ENCODE measurements at places on chromosomes 6 and 20. TPM values are rescaled to one million over a fixed set of nuclear protein-coding genes. Genes with fewer than 3 reads are reported as not detected.
A peak's percentile ranks its signal among the peaks of the same experiment; 100 is the strongest.

Gene DEFB128
- polyA plus RNA-seq: not detected

Gene LRP11
- polyA plus RNA-seq: 28.1 TPM

Gene RIPPLY2
- 0.91 TPM for polyA plus RNA-seq

Gene OR12D3
- polyA plus RNA-seq: not detected

Gene GJA1
- polyA plus RNA-seq: 86.0 TPM

Gene C20orf202
- 0.84 TPM for polyA plus RNA-seq

Gene BPIFA1
- polyA plus RNA-seq: not detected

Gene FOXS1
- polyA plus RNA-seq: 1.1 TPM

DNA sequence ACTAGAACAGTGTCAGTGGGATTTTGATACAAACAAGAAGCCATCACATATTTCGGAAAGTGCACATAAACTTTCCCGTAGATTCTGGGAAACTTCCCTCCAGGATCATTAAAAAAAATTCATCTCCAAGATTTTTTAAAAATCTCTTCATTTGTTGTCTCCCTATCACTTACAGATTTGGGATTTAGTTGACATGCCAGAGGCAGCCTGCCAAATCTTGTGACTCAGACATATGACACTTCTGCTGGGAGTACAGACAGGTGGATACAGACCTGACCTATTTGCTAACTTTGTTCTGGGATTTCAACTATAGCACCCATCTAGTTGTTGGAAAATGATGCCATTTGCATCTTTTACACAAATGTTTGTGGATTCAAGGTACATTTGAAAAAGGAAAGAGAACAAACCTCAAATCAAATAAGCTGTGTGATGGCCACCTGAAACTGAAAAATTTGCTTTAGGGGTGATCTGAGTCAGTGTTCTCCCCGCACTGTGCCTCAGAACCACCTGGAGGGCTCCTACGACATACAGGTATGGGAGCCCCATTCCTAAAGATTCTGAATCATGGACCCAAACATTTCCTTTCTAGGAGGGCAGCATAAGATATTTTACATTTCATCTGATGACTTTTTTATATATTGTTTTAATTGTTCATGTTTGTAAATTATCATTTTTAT, 21.9 kb upstream of the CD2AP start:
- DNase-seq: no peak

- DNase-seq: no peak
These were observed 43.3 kb downstream of the GTF2H5 start for GRCh38 chr6:158211273-158212055.

- no peak for DNase-seq
These were observed 158.0 kb upstream of the CENPW start for GRCh38 chr6:126181890-126182289.

DNA sequence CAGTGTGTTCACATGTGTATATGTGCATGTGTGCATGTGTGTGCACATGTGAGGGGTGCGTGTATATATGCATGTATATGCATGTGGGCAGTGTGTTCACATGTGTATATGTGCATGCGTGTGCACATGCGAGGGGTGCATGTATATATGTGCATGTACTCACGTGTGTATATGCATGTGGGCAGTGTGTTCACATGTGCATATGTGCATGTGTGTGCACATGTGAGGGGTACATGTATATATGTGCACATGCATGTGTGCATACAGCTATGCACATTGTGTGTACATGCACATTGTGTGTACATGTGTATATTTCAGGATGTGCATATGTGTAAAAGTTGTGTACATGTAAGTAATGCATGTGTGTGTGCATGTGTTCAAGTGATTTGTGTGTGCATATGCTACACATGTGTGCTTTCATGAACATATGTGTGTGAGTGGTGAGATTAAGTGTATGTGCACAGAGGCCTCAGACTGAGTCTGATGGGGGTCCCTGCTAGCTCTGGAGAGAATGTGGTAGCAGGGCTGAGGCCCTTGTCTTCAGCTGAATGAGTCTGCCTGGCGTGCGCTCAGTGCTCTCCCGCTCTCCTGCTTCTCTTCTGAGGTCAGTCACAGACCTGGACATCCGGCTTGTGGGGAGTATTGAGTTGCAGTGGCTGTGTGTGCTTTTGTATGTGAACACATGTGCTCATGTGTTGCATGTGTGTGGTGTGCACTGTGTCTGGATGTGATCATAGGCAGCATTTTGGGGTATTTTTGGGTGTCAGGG, 19.9 kb upstream of the MYT1 start:
- no peak for DNase-seq

DNA sequence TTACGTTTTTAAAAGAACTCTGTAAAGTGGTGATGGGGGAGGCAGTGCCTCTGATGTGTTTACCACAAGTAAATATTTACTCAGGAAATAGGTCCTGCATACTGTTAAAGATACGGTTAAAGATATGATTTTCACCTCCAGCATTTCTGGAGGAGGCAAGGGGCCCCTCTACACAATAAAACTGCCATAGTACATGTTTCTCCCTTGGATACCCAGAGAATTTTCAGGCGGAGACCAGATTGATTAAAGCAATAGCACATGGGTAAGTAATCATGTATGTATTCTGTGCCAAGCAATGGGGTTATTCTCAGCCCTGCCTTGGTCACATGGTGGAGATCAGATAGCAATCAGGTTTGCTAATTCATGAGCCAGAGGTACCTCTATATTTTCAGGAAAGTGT, 9.6 kb downstream of the RIPOR2 start:
- no peak for DNase-seq

- no peak for DNase-seq
These were observed 7.5 kb downstream of the YTHDF1 start for GRCh38 chr20:63208346-63208909.

- no peak for DNase-seq
These were observed 23.7 kb downstream of the SDHAF4 start for GRCh38 chr6:70590400-70590799.

- no peak for DNase-seq
These were observed 19.3 kb upstream of the SCML4 start for GRCh38 chr6:107843400-107843799.

GRCh38 chr6:158168040-158168289, at the start of gene SERAC1:
Gene SERAC1, minus strand, starts transcription at chr6:158168262. Its CDS starts 9,899 bp downstream, at chr6:158158363.
- DNase-seq: no peak

DNA sequence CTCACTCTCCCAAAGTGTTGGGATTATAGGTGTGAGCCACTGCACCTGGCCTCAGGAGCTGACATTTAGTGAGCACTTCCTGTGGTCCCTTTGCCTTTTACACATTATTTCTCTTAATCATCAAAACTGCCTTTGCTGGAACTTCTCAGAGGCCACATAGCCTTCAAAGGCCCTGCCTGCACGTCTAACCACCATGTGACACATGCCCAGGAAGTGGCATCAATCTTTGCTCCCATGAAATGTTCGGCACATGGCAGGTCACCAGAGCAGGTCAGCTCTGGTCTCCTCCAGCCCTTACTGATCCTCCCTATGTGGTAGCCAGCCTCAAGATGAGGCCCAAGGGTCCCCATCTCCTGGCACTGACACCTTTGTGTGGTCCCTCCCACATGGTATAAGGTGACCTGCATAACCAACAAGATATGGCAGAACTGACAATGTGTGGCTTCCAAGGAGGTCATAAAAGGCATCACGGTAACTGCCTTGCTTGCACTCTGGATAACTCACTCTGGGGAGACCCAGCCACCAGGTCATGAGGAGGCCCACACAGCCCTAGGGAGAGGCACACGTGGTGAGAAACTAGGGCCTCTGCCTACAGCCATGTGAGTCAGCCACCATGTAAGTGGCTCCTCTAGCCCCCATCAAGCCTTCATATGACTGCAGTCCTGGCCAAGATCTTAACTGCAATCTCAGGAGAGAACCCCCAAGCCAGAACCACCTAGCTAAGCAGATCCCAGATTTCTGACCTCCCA, 28.8 kb upstream of the HMGA1 start:
- no peak for DNase-seq

DNA sequence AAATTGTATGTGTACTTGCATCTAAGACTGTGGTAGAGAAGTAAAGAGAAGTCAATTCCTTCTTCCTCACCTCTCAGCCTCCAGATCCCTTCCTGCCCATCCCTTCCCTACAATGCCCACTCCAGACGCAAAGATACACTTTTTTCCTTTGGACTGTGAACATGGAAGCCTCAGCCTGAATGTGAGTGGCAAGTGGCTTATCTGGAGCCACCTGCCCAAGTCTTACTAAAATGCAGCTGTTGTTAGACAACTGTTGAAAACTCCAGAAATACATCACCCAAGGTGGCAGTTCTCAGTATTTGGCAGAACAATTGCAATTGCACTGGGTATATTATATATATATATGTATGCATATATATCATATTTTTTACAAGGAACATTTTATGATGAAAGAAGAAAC, 7.5 kb downstream of the VGLL2 start:
- no peak for DNase-seq

DNA sequence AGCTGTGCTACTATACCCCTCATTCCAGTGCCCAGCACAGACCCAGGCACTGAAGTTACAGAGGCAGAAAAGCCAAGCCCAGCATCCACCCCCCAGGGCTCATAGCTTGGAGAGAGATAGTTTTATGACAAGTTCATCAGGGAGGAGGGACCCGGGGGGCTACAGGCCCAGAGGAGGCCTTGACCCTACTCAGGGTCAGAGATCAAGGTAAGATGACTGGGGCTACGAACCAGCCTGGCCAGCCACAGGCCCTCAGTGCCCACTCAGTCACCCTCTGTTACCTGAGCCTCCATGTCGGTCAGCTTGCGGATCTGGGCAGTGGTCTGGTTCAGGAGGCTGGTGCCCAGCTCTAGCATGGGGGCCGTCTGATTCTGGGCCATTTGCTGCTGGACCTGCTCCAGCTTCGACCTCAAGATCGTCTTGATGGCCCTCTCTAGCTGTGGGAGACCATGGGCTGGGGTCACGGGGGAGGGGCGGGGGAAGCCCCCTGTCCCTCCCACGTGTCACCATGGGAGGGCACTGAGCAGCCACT, 26.1 kb downstream of the ANGPT4 start:
- DNase-seq: no peak

GRCh38 chr20:19056909-19057308, 155.5 kb upstream of the SLC24A3 start:
- DNase-seq: no peak

DNA sequence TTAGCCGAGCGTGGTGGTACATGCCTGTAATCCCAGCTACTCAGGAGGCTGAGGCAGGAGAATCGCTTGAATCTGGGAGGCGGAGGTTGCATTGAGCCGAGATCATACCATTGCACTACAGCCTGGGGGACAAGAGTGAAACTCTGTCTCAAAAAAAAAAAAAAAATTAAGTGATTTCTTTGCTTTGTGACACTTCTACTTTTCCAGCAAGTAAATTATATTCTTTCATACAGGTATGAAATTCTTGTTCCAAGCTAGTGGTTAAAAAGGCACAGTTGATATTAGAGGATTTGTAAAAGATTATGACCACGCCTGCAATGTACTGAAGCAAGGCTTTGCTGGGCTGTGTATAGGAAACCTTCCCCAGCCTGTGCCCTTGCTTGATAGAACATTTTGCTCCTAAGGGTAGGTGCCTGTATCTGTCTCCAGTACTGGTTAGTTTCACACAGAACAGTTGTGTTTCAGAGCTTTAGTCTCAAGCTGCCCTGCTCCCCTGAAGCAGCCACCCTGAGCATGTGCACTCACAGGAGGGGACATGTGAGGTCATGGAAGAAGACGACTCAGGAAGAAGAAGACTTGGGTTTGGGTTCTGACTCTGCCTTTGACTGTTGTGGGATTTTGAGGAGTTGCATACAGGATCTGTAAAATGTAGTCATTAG, 10.2 kb downstream of the PTPN1 start:
- DNase-seq: no peak

GRCh38 chr6:27814665-27815424, 97.4 kb downstream of the OR2B2 start:
- DNase-seq: peak; percentile 87

GRCh38 chr20:4373454-4373853, 348.3 kb upstream of the PRND start:
- no peak for DNase-seq

DNA sequence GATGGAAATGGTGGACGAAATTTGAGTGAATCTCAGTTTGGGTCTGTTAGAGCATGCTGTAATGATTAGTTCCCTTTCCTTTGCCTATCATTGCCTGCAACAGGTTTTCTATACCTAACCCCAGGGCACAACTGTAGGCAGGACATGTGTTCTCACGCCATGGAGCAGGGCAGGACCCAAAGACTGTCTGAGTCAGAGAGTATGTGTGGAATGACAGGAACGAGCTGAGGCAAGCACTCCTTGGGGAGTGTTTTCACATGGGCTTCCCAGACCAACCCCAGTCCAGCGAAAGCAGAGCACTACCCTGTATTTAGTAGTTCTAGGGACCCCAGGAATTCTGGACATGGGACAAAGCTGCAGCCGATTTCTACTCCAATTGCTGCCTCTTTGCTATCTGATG, 234.2 kb downstream of the HACE1 start:
- DNase-seq: peak; percentile 44

DNA sequence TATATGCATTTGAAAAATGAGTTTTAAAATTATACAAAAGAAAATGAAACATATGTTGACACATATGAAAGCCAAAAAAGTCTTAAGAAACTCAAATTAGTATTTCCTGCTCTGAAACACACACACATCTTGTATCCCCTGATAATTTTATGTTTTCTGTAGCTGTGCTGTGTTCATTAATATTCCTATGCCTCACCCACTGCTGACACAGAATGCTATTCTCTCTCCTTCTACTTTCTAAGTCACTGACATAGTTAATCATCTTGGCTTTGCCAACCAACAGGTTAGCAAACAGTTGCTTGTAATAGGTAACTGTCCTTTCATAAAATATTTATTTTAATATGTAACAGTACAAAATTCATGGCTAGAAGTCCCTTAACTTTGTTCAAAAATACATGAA, 140.7 kb downstream of the DST start:
- no peak for DNase-seq

DNA sequence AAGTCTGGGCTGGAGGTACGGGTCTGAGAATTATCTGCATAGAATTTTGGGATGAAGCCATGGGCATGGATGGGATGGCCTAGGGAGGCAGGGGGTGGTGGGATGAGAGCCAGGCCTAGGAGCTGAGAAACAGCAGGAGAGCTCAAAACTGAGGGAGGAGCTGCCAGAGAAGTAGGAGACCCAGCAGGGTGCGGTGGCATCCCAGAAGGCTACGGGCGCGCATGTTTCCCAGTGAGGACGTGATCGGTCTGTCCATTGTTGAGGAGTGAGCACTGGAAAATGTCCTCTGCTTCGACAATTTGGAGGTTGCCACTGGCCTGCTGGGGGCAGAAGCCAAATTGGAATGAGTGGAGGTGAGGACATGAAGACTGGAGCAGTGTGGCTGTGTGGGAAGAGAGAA, 14.5 kb upstream of the MROH8 start:
- DNase-seq: no peak

- peak; percentile 30 for DNase-seq
These were observed 38.9 kb downstream of the BMP5 start for GRCh38 chr6:55836481-55836880.

GRCh38 chr20:1209447-1210387, 6.5 kb downstream of the C20orf202 start:
- DNase-seq: no peak

All from hepatocyte (in vitro differentiated cells).